ENCODE measurements at places on chromosomes 6 and 20.

GRCh38 chr20:57252559-57253162 is 13.8 kb downstream of the BMP7 start:
- DNase-seq: no peak

DNA sequence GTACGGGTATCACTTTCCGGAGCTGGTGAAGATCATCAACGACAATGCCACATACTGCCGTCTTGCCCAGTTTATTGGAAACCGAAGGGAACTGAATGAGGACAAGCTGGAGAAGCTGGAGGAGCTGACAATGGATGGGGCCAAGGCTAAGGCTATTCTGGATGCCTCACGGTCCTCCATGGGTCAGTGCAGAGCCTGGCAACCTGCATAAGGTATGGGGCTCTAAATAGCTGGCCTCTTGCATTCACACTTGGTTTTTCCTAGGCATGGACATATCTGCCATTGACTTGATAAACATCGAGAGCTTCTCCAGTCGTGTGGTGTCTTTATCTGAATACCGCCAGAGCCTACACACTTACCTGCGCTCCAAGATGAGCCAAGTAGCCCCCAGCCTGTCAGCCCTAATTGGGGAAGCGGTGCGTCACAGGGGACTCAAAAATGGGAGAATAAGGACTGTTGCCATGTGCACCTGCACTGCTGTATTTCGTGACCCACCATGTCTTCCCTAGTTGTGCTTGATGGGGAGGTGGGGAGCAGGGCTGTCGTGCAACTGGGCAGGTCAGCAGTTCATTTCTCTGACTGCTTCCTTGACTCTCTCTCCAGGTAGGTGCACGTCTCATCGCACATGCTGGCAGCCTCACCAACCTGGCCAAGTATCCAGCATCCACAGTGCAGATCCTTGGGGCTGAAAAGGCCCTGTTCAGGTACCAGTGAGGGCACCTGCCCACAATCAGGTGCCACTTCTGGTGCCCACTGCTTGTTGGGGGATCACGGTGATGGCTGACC is 3.1 kb downstream of the NOP56 start:
- no peak for DNase-seq

DNA sequence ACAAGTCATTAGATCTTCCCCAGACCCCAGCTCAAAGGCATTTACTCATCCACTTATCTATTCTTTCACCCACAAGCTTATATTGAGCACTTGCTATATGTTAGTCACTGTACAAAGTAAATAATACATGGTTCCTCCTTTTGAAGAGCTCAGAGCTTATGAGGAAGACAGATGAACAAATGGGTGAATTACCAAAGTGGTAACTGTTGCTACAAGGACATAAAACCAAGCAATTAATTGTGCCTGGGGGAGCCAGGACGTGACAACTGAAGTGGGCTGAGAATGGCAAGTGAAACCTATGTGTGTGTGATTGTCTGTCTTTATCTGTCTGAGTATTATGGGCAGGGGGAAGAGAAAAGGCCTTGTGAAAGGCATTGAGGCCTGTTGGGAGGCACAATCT is 45.6 kb upstream of the AKIRIN2 start:
- DNase-seq: no peak

GRCh38 chr20:2152317-2152716 is 50.7 kb downstream of the STK35 start:
- no peak for DNase-seq

DNA sequence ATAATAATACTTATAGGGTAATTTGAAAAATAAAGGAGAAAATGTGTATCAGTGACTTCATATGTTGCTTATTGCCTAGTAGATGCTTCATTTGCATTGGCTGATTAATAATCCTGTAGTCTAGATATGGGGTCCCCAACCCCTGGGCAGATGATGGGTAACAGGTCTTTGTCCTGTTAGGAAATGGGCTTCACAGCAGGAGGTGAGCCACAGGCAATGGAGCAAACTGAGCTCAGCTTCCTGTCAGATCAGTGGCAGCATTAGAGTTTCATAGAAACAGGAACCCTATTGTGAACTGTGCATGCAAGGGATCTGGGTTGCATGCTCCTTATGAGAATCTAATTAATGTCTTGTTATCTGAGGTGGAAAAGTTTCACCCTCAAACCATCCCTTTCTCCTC is 1049.5 kb upstream of the EPHA7 start:
- DNase-seq: no peak

GRCh38 chr6:144898052-144898689 is 613.0 kb downstream of the UTRN start:
- no peak for DNase-seq

- no peak for DNase-seq
Observed at GRCh38 chr20:4581838-4582237, 139.9 kb upstream of the PRND start.

DNA sequence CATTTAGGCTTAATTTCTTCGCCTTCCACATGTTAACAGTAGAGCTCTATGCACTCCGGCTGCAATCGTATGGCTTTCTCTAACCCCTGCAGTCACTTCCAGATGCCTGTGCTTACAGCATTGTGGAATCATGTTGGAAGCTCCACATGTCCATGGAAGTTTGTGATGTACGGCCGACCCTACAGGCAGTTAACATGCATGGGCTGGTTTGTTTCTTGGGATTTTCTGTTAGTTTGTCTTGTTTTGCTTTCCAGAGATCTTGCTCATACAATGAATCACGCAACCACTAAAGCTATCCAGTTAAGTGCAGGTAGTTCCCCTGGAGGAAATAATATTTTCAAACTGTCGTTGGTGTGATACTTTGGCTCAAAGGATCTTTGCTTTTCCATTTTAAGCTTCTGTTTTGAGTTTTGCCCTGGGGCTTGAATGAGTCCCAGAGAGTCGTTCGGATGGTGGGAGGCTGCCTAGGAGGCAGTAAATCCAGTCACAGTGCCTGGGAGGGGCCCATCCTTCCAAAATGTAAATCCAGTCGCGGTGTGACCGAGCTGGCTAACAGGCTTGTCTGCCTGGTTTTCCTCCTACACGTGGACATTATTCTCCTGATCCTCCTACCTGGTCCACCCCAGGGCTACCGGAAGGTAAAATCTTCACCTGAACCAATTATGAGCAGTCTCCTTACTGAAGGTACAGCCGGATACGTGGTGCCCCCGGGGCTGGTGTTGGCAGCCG is 225.9 kb downstream of the SMOC2 start:
- no peak for DNase-seq

DNA sequence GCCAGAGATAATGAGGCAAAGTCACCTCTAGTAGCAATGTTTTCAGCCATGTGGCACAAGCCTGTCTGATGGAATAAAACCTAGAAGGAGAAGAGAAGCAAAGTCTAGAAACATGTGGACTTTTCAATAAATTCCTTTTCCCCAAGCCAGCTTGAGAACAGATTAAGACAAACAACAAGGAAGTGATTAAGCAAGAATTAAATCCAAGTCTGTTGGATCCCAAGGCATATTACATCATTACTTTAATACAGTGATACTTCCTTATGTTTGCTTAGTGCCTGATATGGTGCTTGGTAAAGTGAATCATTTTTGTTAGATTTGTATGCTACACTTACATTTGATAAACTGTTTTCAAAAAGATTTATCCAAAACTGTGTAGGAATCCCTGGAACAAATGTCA is 260.3 kb upstream of the FAM83B start:
- DNase-seq: peak; percentile 10

DNA sequence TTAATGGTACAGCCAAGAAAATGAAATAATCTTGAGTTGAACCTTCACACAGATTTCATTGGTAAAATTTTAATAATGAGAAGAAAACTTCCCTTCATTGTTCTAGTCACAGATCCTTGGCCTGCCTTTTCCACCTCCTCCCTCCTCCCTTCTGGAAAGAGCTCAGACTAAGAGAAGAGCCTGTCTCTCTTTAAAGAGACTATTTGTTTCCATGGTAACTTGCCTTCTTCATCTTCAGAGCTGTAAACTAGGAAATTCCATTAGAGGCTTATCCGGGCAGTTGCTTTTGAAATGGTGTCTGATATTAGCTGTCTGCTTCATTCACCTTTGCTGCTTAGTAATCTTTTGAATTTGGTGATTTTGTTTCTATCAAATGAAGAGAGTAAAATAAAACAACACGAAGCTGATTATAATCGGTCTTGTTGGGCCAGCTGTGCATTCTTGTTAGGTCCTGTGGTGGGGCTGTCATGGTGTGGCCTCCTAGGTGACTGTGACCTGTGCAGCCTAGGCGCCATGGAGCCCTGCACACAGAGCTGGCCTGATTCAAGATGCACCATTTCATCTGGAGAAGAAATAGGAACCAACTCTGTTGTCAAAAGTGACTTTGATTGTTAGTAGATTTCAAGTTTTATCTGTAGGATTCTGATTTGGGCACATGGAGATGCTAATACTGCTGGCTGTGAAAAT is 96.7 kb downstream of the MAP3K7 start:
- no peak for DNase-seq

- DNase-seq: no peak
Observed at GRCh38 chr20:48544402-48545339, 283.1 kb downstream of the PREX1 start.

DNA sequence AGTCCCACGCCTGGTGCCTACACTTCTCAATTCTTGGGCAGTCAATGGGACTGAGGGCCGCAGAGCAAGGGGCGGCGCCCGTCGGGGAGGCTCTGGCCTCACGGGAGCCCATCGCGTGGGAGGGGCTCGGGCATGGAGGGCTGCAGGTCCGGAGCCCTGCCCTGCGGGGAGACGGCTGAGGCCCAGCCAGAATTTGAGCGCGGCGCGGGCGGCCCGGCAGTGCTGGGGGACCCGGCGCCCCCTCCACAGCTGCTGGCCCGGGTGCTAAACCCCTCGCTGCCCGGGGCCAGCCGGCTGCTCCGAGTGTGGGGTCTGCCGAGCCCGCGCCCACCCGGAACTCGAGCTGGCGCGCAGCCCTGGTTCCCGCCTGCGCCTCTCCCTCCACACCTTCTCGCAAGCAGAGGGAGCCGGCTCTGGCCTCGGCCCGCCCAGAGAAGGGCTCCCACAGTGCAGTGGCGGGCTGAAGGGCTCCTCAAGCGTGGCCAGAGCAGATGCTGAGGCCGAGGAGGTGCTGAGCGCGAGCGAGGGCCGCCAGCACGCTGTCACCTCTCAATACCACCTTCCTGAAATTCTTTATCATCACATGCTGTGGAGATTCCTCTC is 58.5 kb downstream of the BAK1 start:
- DNase-seq: no peak

DNA sequence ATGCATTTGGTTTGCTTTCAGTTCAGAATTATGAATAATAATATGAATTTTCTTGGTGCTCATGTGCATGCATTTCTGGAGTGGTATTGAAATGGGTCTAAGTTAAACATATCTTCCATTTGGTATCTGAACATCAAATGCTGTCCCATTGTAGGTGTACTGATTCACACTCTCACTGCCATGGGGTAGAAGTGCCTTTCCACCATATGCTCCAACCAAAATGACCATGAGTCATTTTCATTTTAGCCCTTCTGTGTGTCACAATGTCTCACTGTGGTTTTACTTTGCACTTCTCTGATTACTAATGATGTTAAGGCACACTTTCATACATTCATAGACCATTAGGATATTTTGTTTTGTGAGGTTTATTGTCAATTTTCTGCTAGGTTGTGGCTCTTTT is 211.9 kb downstream of the HAO1 start:
- DNase-seq: no peak

DNA sequence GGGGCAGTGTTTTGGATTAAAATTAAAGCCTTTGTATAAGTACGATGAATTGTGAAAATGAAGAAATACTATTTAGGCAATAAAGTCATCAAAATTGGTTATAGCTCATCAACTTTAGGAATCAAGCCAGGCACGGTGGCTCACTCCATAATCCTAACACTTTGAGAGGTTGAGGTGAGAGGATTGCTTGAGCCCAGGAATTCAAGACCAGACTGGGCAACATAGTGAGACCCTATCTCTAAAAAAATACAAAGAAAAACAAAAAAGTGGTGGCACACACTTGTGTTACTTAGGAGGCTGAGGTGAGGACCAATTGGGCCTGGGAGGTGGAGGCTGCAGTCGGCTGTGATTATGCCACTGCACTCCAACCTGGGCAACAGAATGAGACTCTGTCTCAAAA is 8.5 kb upstream of the RHAG start:
- DNase-seq: no peak

DNA sequence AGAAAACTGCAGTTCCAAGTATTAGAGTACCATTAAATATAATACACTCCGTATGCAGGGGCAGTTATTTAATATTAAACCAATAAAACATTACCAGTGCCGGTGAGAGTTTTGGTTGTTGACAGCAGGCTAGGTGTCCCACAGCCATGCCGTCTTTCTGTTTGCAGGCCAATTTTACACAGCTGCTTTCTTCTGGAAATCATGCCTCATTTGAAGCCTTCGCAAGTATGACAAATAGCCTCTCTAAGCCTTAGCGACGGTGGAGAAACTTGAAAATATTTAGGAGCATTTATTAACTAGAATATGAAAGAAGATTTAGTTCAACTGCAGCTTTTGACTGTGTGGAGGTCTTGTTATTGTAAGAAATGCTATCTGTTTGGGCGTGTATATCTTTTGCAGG is 226.0 kb downstream of the BMP2 start:
- no peak for DNase-seq

- DNase-seq: no peak
Observed at GRCh38 chr6:38773338-38773737, 58.2 kb downstream of the DNAH8 start.

GRCh38 chr6:13769655-13770053 is 44.7 kb downstream of the MCUR1 start:
- no peak for DNase-seq

GRCh38 chr6:111985202-111985731 is 68.6 kb upstream of the CCN6 start:
- no peak for DNase-seq

Measured in AG09319 (cell line).